ENCODE measurements at places on chromosomes 3 and 15.

GRCh38 chr3:7709376-7710082 is 792.1 kb upstream of the LMCD1 start:
- DNase-seq = no peak

GRCh38 chr15:74417225-74417624 is 16.5 kb downstream of the SEMA7A start:
- peak; percentile 65 for DNase-seq

DNA sequence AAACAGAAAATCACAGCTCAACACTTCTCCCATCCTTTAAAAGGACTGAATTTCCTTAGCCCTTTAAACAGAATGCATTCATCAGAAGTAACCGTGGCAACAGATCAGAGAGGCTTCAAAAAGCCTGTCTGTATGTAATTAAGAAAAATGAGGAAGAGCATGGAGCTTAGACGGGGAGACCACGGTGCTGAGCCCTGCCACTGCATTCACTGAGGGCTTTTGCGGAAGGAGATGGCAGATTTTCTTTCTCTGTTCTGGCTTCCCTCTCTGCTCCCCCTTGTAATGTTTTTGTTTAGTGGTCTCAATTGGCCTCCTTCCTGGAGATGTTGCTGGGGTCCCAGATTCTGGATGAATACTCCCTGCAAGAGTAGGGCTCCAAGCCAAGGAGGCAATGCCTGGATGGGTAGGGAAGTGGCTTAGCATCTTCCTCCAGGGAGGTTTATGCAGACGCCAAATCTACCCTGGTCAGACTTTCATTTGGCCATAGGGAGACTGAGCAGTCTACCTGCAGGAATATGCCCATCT is 332.9 kb downstream of the EPHB1 start:
- DNase-seq = no peak

DNA sequence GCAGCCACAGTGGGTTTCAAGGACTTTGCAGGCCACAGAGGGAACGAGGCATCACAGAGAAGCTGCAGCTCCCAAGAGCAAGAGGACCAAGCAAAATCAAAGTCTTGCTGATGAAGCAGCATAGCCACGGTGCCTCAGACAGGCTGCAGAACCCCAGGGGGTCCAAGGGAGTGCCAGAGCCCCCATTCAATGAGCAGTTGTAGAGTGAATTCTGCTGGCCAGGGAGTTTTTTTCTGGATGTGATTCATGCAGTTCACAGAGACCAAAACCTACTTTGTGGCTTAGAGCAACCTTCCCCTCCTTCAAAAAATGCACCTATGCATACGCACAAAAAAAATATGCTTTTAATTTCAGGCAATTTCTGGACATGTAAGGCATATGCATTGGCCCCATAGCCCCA is 409.0 kb downstream of the VPS13C start:
- DNase-seq = no peak

GRCh38 chr3:103894162-103894822 is 1459.5 kb downstream of the ZPLD1 start:
- no peak for DNase-seq

GRCh38 chr3:33991673-33992072 is 193.2 kb downstream of the PDCD6IP start:
- DNase-seq = no peak

DNA sequence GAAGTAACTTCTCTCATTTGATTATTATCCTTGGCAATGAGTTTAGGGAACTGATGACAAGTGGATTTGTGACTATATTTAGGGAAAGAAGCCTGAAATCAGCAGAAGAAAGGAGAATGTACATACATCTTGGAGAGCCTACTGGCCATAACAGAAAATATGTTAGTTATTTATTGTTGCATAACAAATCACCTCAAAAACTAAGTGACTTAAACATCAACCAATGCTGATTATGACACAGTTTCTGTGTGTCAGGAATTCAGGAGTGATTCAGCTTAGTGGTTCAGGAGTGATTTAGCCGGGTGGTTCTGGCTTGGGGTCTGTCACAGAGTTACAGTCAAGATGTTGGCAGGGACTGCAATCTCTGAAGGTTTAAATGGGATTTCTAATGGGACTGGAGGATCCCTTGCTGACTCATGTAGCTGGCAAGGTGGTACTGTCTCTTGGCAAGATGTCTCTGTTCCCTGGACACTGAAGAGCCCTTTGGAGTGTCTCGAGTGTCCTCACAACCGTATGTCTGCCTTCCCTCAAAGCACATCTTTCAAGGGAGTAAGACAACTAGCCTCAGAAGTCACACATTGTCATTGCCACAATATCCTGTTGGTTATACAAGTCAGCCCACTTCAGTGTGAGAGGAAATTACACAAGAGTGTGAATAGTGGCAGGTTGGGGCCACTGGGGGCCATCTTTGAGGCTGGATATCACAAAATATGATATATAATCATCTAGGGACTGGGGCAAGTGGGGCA is 248.9 kb downstream of the SV2B start:
- DNase-seq = no peak

- DNase-seq = no peak
Observed at GRCh38 chr3:48595075-48595525, at the start of gene COL7A1. TSS of gene COL7A1 (minus strand) at chr3:48595329. CDS start at chr3:48595159, 170 bp downstream.

DNA sequence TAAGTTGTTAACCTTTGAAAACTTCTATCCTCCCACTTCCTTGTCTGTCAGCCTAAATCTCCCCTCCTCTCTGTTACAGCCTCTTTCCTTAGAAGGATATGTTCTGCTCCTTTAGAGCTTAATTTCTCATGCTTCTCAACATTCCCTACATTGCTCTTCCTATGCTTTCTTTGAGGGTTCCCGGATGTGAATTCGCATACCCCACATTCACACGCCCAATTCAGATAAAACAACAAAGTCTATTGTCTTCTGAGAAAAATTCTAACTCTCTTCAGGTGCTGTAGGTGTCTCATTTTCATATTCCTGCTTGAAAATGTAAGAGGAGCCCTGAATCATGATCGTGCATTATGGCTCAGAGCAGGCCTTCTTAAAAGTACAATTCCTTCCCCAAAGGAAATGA is 171.8 kb upstream of the DPH6 start:
- no peak for DNase-seq

DNA sequence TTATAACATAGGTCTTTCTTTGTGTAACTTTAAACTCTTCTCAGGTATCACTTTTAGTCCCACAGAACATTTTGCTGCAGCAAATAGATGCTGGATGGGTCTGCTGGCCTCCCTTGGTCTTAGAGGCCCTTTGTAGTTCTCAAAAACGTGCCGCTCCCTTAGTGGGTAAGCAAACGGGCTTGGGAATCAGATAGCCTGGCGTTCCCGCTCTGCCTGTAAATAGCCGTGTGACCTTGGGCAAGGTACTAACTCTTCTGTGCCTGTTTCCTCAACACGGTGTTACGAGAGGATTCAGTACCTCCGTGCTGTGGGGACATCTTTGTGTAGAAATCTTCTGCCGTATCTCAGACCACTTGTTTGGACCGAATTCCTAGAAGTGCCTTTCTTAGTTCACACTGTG is 64.4 kb downstream of the DNAJB8 start:
- DNase-seq = no peak

DNA sequence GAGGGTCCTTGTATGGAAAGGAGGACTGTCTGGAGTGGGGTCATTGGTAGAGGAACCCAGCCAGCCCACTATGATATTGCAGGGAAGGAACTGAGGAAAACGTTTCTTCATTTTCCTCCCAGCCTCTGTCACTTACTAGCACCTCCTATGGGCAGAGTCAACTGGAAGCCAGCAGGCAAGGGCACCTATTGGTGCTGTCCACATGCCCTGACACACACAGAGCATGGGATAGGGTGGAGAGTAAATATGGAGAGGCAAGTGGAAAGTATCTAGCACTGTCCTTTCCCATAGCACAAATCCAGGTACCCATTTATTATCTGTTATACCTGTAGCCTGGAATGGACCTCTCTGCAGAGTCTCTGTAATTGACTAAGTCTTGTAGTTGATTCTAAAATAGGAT is 285.6 kb downstream of the WDR72 start:
- no peak for DNase-seq

GRCh38 chr15:79403501-79403900 is 28.6 kb upstream of the MINAR1 start:
- no peak for DNase-seq

DNA sequence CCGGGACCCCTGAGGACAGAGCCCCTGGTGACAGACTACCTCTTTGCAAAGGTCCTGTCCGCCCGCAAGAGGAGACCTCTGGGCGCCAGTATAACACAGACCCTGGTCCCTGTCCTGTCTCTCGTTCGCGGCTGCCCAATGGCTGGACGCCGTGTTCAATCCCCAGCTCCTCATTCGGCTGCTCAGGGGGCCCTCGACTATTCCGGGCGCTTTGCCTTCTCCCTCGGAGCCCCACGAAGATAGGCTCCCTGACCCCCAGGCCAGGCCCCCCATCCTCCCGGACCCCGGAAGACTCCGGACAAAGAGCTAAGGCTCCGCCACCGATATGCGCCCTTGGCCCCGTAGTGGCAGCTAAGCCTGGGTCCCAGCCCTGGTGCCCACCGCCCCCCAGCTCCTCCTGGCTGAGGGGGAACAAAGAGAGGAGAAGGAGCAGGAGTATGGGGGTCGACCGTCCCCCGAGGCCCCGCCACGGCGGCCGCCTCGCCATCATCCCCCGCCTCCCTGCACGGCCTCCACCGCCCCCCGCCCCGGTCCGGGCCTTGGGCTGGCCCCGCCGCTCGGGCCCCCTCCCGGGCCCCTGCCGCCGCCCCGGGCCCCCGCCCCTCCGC is 437 bp downstream of the CELSR3 start:
- DNase-seq = no peak

DNA sequence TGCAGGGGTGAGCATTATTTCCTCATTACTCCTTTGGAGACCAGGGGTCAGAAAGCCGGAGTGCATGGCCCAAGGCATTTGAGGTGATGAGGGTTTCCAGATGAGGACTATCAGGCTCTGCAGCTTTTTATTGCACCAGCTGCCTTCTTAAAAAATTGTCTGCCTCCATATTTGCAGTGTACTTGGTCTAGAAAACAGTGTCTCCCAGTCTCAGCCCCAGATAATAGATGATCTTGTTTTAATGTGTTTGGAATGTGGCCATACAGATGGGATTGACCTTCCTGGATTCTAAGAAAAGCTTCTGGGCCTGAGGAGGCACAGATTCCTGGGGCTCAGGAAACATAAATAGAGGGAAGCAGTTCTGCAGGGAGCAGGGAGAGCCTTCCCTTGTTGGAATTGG is 123.3 kb downstream of the GABRG3 start:
- peak; percentile 54 for DNase-seq

GRCh38 chr3:175743733-175744400 is 884.7 kb downstream of the NAALADL2 start:
- no peak for DNase-seq
